ENCODE measurements at places on chromosomes 11 and 22.

GRCh38 chr11:120558744-120559431 is 47.3 kb downstream of the GRIK4 start:
- no peak for DNase-seq

- no peak for DNase-seq
Observed at GRCh38 chr11:16611401-16611921, 127.0 kb upstream of the C11orf58 start.

DNA sequence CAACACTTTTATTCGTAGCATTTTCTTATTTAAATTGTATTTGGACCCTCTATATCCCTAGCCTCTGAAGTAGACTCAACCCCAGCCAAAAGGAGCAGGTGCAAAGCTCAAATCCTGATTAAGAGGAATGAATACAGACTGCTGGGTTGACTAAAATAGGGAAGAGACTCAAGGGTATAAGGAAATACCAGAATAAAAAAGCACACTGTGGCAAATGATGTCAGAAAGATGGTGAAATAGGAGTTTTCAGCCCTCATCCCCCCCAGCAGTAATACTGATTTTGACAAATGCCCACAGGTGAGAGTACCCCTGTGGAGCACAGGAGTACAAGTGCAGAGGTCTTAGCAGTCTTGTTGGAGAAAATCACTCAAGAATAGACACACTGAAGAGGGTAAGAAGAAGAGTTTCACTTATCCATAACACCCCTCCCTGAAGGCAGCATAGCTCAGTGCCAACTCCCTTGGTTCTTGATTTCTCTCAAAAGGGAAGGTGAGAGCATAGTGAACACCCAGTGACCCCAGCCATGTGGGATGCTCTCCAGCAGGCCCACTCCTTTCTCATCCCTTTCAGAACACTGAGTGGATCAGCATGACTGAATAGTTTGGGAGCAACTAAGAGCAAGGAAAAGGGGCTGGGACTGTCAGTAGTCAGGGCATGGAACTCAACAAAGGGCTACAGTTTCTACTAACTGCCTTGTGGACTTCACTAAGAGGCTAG is 71.7 kb downstream of the TBC1D22A start:
- DNase-seq, result no peak

DNA sequence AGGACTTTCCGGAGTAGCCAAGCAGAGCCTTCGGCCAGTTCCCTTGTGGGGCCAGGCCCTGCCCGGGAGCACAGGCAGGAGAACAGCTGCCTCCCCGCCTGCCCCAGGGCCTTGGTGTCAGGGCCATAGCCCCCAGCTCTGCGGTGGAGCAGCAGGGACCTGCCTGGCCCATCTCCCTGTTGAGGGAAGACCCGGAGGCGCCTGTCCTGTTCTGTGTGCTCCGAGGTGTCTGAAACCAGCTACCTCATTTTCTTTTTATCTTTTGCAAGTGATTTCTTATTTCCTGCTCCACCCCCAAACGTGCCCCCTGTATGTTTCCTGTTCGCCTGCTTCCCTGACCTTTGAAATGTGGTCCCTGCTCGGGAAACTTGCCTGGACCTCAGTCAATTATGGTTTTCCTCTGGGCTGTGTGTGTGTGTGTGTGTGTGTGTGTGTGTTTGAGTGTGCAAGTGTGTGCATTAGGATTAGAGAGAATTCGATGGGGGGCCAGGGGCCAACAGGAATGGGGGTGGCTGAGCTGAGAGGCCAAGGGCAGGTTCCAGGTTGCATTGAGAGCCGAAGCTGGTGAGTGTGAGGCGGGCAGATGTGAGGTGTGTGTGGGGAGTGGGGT is 19.1 kb downstream of the LRP5 start:
- no peak for DNase-seq

GRCh38 chr11:93988455-93988854 is 32.7 kb upstream of the HEPHL1 start:
- DNase-seq, result no peak
